ENCODE measurements at places on chromosomes 16 and 17.

DNA sequence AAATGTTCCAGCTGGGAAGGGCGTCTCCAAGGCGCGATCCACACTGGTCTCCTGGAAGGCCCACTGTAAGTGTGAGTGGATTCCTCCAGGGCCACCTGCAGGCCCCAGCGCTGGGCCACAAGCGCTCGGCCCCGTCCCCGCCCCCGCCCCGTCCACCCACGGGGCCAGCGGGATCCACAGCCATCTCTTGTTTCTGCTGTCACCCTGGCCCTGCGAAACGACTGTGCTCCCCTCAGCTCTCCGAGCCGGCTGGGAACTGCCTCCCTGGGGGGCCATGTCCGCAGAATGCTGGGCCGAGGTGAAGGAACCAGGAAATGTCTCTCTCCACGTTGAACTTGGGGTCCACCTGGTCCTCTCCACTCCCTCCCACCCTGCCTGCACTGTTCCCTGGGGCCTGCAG lies 1955.2 kb downstream of the TP53TG3F start:
- DNase-seq, result no peak

DNA sequence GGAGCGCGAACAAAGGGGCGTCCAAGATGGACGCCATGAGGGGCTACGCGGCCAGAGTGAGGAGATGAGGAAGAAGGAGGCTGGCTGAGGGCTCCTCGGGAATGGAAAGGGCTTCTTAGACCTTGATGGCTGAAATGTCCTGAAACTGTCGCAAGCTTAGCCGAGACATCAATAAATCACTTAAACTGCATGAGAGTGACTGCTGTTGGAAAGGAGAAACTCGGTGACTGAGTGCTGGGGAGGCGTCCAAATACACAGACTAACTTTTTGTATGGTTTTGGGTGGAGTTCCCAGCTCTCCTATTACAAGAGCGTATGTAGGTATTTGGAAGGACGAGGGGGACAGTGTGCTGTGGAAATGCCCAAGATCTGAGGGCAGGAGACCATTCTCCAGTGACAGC lies 1.4 kb upstream of the GEMIN4 start:
- no peak for DNase-seq

GRCh38 chr17:81342269-81343070 lies 47.4 kb upstream of the SLC38A10 start:
- DNase-seq, result no peak

DNA sequence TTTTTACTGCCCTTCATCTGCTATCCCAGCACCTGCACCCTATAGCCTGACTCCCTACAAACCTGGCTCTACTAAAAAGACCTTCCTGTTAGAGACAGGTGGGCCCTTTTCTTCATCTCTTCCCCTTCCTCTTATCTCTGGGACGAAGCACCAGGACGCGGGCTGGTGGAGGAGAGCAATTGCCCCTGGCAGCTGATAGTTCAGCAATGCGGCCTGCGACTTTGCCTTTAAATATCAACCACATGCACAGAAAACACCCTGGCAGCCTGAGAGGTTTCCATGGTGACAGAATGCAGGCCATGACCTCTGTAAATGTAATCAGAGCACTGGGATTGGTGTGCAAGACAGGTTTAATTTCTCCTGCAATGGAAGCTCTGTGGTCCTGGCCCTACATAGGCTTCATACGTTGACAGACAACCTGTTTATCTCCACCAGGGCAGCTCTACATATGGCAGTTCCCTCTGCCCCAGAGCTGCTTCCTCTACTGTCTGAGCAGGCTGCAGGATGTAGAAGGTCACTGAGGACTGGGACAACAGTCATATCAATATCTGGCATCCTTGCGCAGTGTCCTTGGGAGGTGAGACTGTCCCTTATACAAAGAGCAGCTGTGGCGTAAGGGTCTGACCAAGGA lies 10.0 kb upstream of the SKAP1 start:
- peak; percentile 44 for DNase-seq

GRCh38 chr17:75476752-75477489 lies 20.5 kb downstream of the TMEM94 start:
- DNase-seq, result no peak

- DNase-seq, result no peak
These were observed 17.0 kb downstream of the DHODH start for GRCh38 chr16:72025404-72026114.

GRCh38 chr17:50045154-50045553 lies 10.8 kb upstream of the ITGA3 start:
- no peak for DNase-seq

DNA sequence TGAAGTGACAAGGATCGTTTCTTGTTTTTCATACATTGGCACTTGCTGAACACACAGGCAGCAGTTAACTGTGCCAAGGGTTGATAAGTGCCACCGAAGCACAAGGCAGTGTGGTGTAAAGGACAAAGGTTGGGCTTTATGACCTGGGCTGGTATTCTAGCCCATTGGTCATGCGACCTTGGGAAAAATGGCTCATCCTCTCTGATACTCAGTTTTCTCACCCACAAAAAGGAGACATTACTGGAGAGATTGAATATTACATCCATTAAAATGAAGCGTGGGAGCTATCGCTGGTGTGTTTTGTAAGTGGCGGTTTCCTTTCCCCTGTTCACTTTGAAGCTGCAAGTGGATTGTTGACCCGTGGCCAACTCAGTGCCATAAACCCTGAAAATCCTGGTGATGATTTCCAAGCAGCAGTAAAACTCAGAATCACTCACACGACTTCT lies 216.9 kb downstream of the HAPSTR1 start:
- no peak for DNase-seq

- DNase-seq, result peak; percentile 36
These were observed 25.5 kb upstream of the METRNL start for GRCh38 chr17:83053739-83054451.

- DNase-seq, result peak; percentile 47
These were observed at the start of gene TMEM88 for GRCh38 chr17:7854851-7855659. TSS of gene TMEM88 (plus strand) at chr17:7855066. CDS start at chr17:7855075, 9 bp downstream.

DNA sequence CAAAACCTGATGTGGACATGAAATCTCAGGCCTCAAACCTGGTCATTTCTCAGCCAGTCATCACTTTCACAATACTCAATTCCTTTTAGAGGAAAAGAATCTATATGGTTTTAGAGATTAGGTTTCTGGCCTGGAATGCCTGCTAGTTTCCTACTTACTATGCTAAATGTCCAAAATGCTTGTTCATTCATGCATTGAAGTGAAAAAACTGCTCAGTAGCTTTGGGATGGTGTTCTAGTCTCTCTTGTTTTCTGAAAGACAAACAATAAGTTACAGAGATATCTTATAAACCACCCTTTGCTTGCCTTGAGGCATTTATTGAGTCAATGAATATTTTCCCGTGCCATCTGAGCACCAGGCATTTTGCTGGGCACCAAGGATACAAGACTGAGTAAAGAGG lies 1146.5 kb upstream of the GOT2 start:
- DNase-seq, result no peak

DNA sequence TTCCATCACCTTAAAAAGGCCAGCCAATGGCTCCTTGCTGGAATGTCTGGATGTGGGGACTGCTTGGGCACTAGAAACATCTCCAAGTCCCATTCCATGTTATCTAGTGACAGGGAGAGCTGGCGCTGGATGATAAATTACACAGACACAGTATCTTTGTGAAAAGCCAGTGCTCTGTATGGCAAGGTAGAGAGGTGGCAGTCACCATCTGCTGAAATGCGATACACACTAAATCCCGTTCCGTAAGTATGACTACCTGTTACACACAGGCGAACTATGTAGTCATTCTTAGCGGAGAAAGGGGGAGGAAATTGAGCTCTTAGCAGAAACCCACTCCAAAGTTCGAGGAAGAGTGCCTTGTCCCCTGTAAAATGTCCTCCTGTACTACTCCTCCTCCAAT lies 81.0 kb upstream of the MYOCD start:
- no peak for DNase-seq

- no peak for DNase-seq
These were observed 36.5 kb upstream of the SRSF1 start for GRCh38 chr17:58043221-58044181.

DNA sequence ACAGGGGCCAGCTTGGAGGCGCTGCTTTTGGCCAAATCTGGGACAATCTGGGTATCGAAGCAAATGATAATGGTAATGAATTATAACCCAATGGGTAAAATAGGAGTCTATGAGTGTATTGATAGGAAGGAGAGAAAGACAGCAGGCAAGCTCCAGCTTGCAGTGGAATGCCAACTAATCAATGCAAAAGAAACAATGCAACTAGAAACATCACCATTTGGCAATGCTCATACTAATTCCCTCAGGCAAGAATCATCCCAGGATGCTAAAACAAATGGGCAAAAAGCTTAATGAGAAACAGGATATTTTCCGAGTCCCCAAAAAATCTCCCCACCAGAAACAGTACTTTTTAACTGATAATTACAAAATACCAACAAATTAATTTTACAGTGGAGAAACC lies 64.7 kb downstream of the ADCY9 start:
- DNase-seq, result no peak

GRCh38 chr17:64938925-64939474 lies 19.7 kb upstream of the LRRC37A3 start:
- DNase-seq, result peak; percentile 61

- no peak for DNase-seq
These were observed 28.1 kb downstream of the HEATR3 start for GRCh38 chr16:50093607-50094539.

Measured in activated CD8-positive, alpha-beta memory T cell treated with anti-CD3 and anti-CD28 coated beads, Interleukin-2, amount 50 U/mL, for 4 hours (primary cell).